Stimulated activated CD4-positive, alpha-beta T cell treated with anti-CD3 and anti-CD28 coated beads, Interleukin-1b, Interleukin-23, amount 100 ng/mL, for 24 hours (primary cell): ENCODE measurements at places on chromosomes 13 and 19.
A peak's percentile ranks its signal among the peaks of the same experiment; 100 is the strongest.

- no peak for DNase-seq
These were observed 13.6 kb downstream of the C13orf42 start for GRCh38 chr13:51097353-51098043.

DNA sequence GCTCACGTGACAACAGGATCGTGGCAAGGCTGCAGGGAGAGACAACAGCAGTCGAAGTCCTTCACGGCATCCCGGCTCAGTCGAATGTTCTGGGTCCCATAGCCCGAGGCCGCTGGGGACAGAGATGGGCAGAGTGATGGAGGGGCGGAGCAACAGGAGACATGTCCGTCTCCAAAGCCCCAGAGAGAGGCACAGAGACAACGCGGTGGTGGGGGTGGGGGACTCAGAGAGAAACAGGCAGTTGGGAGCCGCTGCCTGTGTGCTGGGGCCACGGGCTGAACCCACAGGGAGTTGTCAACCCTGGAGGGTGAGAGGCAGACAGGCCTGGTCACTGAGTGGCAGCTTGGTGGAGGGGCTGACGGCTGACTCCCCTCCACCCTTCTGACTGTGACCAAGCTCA lies 20.4 kb downstream of the NOSIP start:
- DNase-seq = no peak

DNA sequence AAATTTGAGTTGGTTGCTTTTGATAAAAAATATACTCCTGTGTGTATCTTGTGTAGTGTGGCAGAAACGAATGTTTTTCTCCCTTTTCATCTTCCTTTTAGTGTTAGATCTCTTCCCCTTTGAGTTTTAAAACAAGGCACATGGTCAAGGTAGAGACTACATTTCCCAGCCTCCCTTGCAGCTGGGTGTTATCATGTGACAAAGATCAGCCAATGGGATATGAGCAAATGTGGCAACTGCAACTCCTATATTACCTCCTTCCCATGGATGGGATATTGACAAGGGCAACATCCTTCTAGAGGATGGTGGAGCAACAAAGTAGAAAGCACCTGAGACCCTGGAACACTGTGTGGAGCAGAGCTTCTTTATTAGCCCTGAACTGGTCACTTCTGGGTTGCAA lies 42.4 kb downstream of the ADGRE3 start:
- no peak for DNase-seq

DNA sequence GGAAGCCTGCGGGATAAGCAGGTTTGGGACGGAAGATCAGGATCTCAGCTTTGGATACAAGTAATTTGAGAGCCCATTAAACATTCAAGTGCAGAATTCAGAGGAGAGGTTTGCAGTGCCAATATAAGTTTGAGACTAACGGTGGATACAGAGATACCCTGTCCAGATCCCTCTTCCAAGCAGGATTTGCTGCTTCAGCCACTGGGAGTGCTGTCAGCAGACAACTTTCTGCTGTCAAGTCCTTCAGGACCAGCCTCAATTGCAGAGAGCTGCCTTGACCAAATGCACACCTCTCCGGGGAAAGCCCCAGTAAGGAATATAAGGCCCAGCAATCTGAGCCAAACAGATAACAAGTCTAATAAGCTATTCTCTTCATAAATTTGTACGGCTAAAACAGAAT lies 46.1 kb upstream of the ZNF780A start:
- DNase-seq = no peak

DNA sequence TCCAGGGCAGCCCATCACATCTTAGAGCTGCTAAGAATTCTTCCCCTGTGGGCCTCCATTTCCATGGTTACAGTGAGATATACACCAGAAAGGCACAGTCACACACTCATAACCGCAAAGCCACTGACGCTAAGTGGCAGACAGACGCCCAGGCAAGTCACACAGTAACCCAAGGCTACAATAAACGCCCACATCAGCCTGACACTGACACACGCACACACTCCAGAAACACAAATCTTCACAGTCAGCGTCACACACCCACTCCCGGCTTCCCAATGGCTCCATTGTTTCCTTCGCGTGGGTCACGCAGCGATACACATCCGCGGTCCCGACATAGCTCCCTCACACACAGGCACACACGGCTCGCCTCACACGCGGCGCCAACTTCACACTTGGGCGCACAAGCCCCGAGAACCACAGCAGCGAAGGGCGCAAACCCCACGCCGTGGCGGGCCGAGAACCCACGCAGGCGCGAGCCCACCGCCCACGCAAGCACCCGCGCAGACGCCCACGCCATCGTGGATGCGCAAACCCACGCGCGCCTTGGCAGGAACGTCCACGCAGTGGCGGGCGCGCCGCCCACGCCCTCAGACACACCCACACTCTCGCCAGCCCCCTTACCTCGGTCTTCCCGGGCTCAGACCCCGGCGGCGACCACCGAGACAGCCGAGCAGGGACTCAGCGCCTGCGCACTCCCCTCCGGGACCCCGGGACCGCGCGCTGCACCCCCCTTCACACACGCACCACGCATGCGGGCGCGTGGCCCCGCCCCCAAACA lies at the start of gene ZNF667:
Gene ZNF667 (minus strand): TSS at position 695 of the 778 bp plus-strand sequence. CDS start 14,975 bp downstream, outside the sequence.
- DNase-seq = peak; percentile 12

GRCh38 chr19:32687681-32688080 lies 3.9 kb upstream of the NUDT19 start:
- DNase-seq = no peak

GRCh38 chr19:41541990-41542584 lies 33.9 kb upstream of the CEACAM21 start:
- DNase-seq = peak; percentile 62

DNA sequence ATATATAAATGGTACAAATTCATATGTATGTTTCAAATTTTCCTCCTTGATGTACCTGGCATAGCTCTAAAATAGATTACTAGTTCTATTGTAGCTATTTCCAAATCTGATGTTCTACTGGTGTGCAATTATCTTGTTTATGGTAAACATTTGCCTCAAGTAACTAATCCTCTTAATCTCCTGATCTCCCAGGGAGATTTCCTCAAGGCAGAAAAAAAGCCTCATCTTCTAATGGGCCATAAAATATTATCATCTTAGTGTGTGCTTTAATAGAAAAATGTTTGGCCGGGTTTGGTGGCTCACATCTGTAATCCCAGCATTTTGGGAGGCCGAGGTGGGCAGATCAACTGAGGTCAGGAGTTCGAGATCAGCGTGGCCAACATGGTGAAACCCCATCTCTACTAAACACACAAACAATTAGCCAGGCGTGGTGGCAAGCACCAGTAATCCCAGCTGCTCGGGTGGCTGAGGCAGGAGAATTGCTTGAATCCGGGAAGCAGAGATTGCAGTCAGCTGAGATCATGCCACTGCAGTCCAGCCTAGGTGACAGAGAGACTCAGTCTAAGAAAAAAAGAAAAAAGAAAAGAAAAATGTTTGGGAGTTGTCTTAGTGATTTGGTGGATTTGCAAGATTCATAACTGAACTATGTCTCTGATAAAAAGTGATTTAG lies 498.9 kb upstream of the SLITRK5 start:
- no peak for DNase-seq

GRCh38 chr13:19791953-19792537 lies 9.3 kb upstream of the PSPC1 start:
- no peak for DNase-seq

GRCh38 chr13:101490406-101491015 lies 38.0 kb downstream of the ITGBL1 start:
- DNase-seq = no peak

GRCh38 chr13:41286370-41286769 lies 23.0 kb upstream of the MTRF1 start:
- DNase-seq = no peak

DNA sequence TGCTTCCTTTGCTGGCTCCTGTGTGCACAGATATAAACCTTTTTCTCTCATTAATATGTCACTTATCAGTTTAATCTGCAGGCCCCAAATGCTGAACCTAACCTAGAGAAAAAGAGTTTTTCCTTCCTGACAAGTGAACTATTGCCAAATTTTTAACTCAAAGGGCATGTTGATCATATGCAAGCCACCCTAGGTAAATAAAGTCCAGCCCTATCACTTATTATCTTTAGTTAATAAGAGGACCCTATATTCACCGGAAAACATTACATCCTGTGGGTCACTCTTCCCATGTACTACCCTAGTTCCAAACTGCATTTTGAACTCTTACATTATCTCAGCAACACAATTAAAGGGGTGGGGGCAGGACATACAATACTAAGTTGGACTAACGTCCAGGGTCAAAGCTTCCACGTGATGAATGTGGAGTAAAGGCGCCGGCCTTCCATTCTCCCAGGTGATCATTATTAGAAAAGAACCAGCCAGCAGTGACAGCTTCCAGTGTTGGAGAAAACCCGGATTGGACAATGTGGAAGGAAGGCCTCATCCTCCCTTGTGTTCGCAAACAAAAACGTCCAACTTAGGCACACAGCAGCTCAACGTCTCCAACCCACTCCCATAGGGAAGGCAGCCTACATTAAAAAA lies 86.6 kb downstream of the STK24 start:
- DNase-seq = no peak

DNA sequence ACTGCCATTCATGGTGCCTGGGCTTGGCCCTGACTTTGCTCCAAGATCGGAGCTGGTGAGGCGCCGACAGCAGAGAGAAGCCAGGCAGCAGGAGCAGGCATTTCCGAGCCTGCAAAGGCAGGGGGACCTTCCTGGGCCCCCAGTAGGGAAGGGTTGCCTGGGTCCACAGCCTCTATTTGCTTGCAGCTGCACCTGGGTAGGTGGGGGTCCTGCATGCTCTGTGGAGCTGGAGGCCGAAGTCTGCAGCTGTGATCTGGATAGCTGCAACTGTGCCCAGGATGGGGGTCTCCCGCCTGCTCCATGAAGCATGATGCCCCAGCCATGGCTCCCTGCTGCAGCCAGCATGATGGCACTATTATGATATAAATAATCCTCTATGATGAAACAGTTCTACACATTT lies 2144.2 kb downstream of the PCDH9 start:
- no peak for DNase-seq

DNA sequence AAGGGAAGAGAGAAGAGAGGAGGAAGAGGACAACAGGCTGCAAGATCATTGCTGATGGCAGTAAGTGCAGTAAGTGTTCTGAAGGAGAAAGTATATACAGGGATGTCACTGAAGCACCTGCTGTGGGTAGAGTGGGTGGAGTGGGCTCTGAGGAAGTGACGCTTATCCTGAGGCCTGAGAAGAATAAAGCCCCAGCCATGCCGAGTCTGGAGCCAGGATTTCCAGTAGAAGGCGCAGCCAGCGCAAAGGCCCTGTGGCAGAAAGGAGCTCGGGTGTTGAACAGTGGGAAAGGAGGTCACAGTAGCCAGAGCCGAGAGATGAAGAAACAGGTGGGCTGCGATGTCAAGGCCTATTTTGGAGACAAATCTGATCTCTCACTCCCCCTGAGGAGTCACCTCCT lies 31.8 kb upstream of the ADGRE5 start:
- DNase-seq = no peak

DNA sequence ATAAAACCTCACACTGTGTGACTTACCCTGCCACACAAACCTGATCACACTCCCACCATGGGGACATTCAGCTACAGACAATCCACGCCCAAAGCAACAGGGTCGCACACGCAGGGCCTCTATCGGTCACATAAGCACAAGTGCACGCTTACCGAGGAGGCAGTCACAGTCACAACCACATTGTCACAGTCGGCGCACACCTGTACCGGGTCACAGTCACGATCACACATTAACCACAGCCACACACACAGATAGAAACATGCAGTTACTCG lies 579 bp downstream of the ZNF566 start:
- DNase-seq = peak; percentile 32

GRCh38 chr13:83877651-83878355 lies 4.5 kb downstream of the SLITRK1 start:
- no peak for DNase-seq

DNA sequence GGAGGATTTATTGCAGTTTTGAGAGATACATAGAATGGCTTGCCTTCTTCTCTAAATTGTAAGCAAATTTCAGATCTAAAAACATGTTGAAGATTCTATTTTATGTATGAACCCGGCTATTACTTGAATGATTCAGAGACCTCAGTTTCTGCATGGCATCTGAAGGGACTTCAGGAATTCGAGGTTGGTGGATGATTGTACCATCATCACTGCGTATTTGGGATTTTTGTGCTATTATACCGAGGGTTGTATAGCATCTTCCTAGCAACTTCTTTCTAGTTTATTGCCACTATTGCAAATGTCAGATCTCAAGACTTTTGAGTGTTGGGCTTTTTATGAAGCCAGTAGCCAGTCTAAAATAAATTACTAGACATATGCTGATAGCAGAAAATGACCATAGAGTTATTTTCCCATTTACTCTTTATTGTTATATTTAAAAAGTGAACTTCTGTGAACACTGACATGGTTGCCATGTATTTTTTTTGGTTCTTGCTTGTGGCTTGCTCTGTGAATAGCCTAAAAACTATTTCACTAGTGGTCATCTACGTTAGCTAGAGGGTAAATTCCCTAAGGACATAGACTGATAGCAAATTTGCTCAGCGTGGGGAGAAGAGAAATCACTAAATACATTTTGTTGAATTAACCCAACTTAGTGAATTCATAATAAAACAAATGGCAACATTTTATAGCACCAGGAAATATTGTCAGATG lies 70.6 kb upstream of the KLF12 start:
- DNase-seq = no peak

DNA sequence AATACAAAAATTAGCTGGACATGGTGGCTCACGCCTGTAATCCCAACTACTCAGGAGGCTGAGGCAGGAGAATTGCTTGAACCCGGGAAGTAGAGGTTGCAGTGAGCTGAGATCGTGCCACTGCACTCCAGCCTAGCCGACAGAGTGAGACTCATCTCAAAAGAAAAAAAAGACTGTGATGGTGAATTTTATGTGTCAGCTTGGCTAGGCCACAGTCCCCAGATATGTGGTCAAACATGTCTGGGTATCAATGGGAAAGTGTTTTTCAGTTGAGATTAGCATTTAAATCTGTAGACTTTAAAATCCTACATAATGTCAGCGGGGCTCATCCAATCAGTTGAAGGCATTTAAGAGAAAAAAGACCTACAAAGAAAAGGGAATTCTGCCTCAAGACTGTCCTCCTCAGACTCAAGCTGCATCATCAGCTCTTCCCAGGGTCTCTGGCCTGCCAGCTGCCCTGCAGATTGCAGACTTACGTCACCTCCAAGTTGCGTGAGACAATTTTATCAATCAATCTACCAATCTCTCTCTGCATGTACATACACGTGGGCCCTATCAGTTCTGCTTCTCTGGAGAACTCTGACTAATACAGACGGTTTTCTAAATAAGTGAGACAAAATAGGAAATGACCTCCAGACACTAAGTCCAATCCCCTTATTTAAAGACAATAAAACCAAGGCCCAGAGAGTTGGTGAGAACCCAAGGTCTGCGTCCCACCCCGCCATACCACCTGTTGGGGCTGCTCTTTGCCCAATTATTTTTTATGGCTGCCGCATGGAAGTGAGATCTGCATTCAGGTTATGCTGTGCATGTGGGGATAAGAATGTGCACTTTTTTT lies 99.2 kb downstream of the ABCC4 start:
- no peak for DNase-seq

DNA sequence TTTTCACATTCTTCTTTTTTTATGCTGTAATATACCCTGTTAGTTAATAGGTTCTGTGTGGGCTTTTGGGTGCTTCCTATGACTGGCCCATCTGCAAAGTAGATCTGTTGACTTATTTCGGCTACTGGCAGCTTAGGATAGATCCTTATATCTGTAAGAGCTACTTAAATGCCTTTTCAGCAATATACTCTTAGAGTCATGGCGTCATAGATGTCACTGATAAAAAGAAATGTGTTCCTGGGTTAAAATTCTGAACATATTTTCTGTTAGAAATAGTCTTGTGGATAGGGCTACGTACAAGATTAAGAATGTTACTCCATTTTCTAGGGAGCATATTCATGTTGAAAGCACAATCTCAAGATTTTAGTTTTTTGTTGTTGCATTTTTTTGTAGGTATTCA lies 4.7 kb downstream of the AKAP11 start:
- DNase-seq = no peak

GRCh38 chr13:81872581-81872980 lies 1531.7 kb upstream of the SPRY2 start:
- DNase-seq = no peak
